ENCODE measurements at places on chromosomes 4 and X.

DNA sequence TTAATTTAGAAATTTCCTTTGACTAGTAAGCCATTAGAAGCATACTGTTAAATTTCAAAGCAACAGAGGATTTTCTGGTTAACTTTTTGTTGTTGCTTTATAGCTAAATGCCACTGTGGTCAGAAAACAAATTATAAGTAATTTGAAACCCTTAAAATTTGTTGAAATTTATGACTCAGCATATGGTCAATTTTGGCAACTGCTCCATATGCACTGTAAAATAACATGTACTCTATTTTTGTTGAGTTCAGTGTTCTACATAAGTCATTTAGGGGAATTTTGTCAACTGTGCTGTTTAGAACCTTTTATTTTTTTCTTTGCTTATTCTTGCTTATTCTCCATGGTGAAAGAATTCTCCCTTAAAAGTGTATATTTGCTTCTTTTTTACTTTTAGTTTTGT lies 28.6 kb downstream of the SCLT1 start:
- no peak for DNase-seq

GRCh38 chr4:113513382-113513781 lies 248.2 kb downstream of the CAMK2D start:
- DNase-seq = no peak

DNA sequence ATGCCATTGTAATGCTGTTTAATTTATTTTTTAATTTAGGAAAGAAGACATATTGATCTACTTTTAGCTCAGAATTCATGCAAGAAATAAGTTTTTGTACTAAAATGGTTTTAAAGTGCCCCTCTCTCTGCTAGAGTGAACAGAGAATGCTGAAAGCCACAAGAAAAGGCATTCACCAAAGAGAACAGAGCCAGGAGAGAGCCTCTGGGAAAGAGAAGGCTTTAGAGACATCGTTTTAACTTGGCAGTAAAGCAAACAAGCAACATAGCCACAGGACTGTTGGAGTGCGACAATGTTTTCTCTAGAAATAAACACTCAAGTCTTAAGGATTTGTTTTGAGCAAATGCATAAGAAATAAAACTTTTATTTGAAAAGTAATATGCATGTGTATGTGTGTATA lies 484.1 kb upstream of the CPEB2 start:
- DNase-seq = no peak

GRCh38 chr4:11218692-11219091 lies 210.0 kb downstream of the HS3ST1 start:
- no peak for DNase-seq

- DNase-seq = no peak
Observed at GRCh38 chrX:39168609-39169008, 367.4 kb downstream of the MID1IP1 start.
